Cardiac septum (tissue), 1 donor: ENCODE measurements at places on chromosomes 3 and 15. TPM values are rescaled to one million over a fixed set of nuclear protein-coding genes. Genes with fewer than 3 reads are reported as not detected.
A peak's percentile ranks its signal among the peaks of the same experiment; 100 is the strongest.

DNA sequence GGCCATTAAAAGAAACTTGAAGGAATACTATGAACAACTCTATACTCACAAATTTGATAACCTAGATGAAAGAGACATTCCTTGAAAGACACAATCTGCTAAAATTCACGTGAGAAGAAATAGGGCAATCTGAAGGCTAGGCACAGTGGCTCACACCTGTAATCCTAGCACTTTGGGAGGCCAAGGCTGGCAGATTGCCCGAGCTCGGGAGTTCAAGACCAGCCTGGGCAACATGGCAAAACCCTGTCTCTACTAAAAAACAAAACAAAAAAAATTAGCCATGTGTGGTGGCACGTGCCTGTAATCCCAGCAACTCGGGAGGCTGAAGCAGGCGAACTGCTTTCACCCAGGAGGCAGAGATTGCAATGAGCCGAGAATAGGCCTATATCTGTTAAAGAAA lies 104.8 kb downstream of the HES1 start:
- DNase-seq, result peak; percentile 63

DNA sequence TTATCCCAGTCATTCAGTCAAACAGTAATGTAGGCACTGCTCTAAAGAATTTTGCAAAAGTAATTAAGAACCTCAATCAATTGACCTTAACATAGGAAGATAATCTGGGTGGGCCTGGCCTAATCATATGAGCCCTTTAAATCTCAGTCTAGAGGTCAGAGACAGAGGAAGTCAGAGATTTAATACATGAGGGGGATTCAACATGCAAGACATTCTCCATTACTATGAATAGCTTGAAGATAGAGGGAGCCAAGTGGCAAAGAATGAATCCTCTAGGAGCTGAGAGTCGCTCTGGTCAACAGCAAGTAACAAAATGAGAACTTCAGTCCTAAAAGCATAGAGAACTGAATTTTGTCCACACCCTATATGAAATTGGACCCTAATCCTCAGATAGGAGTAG lies 39.0 kb upstream of the MBNL1 start:
- DNase-seq, result no peak

GRCh38 chr3:128367761-128368160 lies 98.9 kb downstream of the DNAJB8 start:
- no peak for DNase-seq

DNA sequence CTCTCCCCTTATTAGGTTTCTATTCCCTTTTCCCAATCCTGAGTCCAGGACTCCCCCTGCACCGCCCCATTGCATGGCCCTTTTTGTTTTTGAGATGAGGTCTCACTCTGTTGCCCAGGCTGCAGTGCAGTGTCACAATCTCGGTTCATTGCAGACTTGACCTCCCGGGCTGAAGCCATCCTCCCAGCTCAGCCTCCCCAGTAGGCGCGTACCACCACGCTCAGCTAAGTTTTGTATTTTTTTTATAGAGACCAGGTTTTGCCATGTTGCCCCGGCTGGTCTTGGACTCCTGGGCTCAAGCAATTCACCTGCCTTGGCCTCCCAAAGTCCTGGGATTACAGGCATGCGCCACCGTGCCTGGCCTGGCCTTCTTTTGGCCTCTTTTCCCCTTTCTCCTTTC lies 29.3 kb downstream of the PDIA5 start:
- DNase-seq, result peak; percentile 62

GRCh38 chr3:171088964-171089754 lies 62.6 kb upstream of the SLC2A2 start:
- no peak for DNase-seq

GRCh38 chr3:110139821-110140220 lies 802.5 kb upstream of the DPPA4 start:
- DNase-seq, result no peak

GRCh38 chr3:124084022-124084881 lies 92.3 kb upstream of the ROPN1 start:
- no peak for DNase-seq

DNA sequence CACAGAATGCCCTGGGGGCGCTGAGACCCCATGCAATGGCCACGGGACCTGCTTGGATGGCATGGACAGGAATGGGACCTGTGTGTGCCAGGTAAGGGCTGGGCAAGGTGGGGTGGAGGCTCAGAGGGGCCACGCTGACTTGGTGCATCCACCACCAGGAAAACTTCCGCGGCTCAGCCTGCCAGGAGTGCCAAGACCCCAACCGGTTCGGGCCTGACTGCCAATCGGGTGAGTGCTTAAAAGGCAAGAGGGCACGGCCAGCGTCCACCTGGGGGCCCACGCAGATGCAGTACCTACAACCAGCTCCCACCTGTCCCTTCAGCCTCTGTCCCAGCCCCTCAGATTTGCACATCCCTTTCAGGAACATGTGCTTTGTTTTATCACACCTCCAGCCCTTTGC lies 6.9 kb downstream of the STAB1 start:
- no peak for DNase-seq

- no peak for DNase-seq
These were observed 524.7 kb upstream of the ZNF717 start for GRCh38 chr3:76310089-76310488.

- DNase-seq, result no peak
These were observed 299.0 kb downstream of the ZBTB20 start for GRCh38 chr3:114848082-114848481.

The SH2D7 gene
- total RNA-seq, result not detected

The DAZL gene
- not detected for total RNA-seq

The FOXB1 gene
- total RNA-seq, result not detected

The CYFIP1 gene
- 35.6 TPM for total RNA-seq

The IL17RC gene
- 20.4 TPM for total RNA-seq

The OR5K2 gene
- not detected for total RNA-seq

The PCSK6 gene
- 10.6 TPM for total RNA-seq
